Gastroesophageal sphincter (tissue), 4 donors: ENCODE measurements at places on chromosomes 5 and 9. TPM values are rescaled to one million over a fixed set of nuclear protein-coding genes. Genes with fewer than 3 reads are reported as not detected.

Gene CARD9
- total RNA-seq, result 1.3 TPM

Gene F2RL2
- total RNA-seq, result 6.0 TPM

Gene CTSV
- total RNA-seq, result 0.19 TPM

Gene SPINK6
- total RNA-seq, result not detected

Gene EIF4E1B
- not detected for total RNA-seq

Gene IL9
- total RNA-seq, result not detected

Gene MLANA
- total RNA-seq, result not detected

Gene SPAG8
- total RNA-seq, result 0.81 TPM

Gene ZNF608
- 40.9 TPM for total RNA-seq

Gene IL33
- 145 TPM for total RNA-seq

Gene PFN3
- total RNA-seq, result not detected

Gene IL5
- total RNA-seq, result not detected

Gene ECM2
- total RNA-seq, result 20.1 TPM

Gene SHLD3
- 1.1 TPM for total RNA-seq

Gene PCDHGA4
- total RNA-seq, result 12.0 TPM

Gene SNX2
- total RNA-seq, result 102 TPM

Gene HMMR
- total RNA-seq, result 1.4 TPM

Gene RELL2
- total RNA-seq, result 3.2 TPM

Gene SEMA4D
- 6.8 TPM for total RNA-seq

Gene IFNB1
- not detected for total RNA-seq

Gene INSL4
- not detected for total RNA-seq

Gene PDCD1LG2
- total RNA-seq, result 4.6 TPM

Gene PCDHB6
- total RNA-seq, result 2.0 TPM
